ENCODE measurements at places on chromosomes 3 and 15.

DNA sequence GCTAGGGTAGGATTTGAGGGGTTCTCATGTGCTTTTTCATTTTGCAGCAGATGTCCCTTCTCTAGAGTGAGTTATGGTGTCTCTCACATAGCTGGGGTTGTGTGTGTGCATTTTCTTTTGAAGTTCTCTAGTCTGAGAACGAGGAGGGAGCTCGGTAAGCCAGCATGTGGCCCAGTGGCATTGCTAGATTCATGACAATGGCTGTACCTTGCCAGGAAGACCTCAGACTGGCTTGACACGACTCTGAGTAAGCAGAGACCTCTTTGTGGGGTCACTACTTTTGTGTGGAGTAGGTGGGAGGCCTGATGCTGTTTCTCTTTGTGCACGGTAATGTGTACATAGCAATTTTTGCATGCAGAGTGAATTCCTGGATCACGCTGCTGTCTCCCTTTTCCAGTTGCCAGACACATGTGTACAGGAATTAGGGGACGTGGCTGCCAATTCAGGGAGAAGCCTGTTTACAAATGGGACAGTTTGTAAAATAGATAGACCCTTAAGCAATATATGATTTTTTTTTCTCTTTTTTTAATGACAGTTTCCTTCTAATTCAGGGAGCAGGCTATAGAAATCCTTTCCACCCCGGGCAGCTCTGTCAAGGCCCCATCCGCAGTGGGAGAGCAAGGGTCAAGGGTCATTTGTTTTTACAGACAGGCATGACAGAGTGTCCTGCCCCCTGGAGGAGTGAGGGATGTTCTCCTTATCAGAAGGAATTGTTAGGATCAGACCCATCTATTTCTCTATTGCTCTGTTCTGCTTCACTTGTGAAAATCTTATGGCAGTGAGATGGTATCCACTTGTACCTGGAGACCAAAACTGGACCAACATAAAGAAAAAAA, 4.6 kb downstream of the CACNA1D start:
- no peaks in the 10 kb centered on the region for H3K36me3 ChIP-seq
- peak; percentile 52 for DNase-seq
- H3K27me3 ChIP-seq: peaks cover 33% of the 10 kb centered on the region

DNA sequence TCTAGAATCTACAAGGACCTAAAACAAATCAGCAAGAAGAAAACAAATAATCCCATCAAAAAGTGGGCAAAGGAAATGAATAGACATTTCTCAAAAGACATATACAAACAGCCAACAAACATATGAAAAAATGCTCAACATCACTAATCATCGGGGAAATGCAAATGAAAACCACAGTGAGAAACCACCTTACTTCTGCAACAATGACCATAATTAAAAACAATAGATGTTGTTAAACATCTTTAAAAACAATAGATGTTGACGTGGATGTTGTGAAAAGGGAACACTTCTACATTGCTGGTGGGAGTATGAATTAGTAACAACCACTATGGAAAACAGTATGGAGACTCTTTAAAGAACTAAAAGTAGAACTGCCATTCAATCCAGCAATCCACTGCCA, 96.2 kb downstream of the CBLB start:
- H3K4me3 ChIP-seq: no peak overlapping the region
- H3K27ac ChIP-seq: no peak overlapping the region
- no peaks in the 10 kb centered on the region for H3K36me3 ChIP-seq
- no peaks in the 10 kb centered on the region for H3K27me3 ChIP-seq
- no peak for DNase-seq
- no peaks in the 10 kb centered on the region for H3K4me1 ChIP-seq

- no peaks in the 10 kb centered on the region for H3K4me1 ChIP-seq
- H3K27me3 ChIP-seq: no peaks in the 10 kb centered on the region
- no peak overlapping the region for H3K27ac ChIP-seq
- H3K36me3 ChIP-seq: no peaks in the 10 kb centered on the region
- H3K4me3 ChIP-seq: no peak overlapping the region
- DNase-seq: no peak
These were observed 49.9 kb upstream of the IGSF11 start for GRCh38 chr3:119084371-119085069.

- DNase-seq: no peak
- no peak overlapping the region for H3K4me3 ChIP-seq
- no peak overlapping the region for H3K27ac ChIP-seq
- no peaks in the 10 kb centered on the region for H3K4me1 ChIP-seq
- H3K27me3 ChIP-seq: no peaks in the 10 kb centered on the region
These were observed 152.5 kb downstream of the EDEM1 start for GRCh38 chr3:5339967-5340535.

GRCh38 chr3:63043631-63044030, 168.4 kb upstream of the CADPS start:
- no peaks in the 10 kb centered on the region for H3K36me3 ChIP-seq
- peaks cover 13% of the 10 kb centered on the region for H3K4me1 ChIP-seq
- H3K27ac ChIP-seq: no peak overlapping the region
- no peak overlapping the region for H3K4me3 ChIP-seq
- no peaks in the 10 kb centered on the region for H3K27me3 ChIP-seq
- DNase-seq: no peak

DNA sequence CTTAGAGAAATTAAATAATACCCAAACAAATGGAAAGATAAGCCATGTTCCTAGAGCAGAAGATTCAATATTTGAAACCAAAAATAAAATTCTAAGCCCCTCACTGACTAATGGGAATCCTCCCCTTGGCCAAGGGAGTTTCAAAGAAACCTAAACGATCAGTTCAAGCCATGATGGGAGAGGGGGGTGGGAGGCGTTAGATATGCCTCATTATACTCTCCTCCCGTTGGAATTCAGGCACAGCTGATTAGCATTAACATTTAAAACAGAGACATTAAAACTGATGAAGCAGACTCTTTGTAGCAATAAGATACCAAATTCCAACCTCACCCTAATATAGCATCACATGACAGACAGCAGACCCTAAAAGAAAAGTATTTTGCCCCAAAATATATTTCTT, 32.9 kb downstream of the OCA2 start:
- H3K36me3 ChIP-seq: no peaks in the 10 kb centered on the region
- no peak for DNase-seq
- H3K27ac ChIP-seq: no peak overlapping the region
- H3K27me3 ChIP-seq: no peaks in the 10 kb centered on the region
- H3K4me1 ChIP-seq: no peaks in the 10 kb centered on the region
- no peak overlapping the region for H3K4me3 ChIP-seq
